ENCODE measurements at places on chromosomes 16 and 17.
A peak's percentile ranks its signal among the peaks of the same experiment; 100 is the strongest.

DNA sequence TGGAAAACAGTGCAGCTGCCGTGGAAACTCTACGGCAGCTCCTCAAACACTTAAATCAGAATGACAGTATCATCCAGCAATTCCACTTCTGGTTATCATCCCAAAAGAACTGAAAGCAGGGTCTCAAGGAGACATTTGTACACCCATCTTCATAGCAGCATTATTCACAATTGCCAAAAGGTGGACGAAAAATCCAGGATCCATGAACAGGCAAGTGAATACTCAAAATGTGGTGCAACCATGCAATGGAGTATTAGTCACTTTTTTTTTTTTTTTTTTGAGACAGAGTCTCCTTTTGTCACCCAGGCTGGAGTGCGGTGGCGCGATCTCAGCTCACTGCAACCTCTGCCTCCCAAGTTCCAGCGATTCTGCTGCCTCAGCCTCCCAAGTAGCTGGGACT, 10.6 kb upstream of the AATK start:
- no peak overlapping the region for H3K27ac ChIP-seq
- H3K27me3 ChIP-seq = no peaks in the 10 kb centered on the region
- peaks cover 1% of the 10 kb centered on the region for H3K36me3 ChIP-seq
- peaks cover 7% of the 10 kb centered on the region for H3K4me1 ChIP-seq
- no peak for DNase-seq

- peaks cover 18% of the 10 kb centered on the region for H3K4me1 ChIP-seq
- no peak overlapping the region for H3K27ac ChIP-seq
- no peaks in the 10 kb centered on the region for H3K36me3 ChIP-seq
- H3K27me3 ChIP-seq = peaks cover 9% of the 10 kb centered on the region
- H3K4me3 ChIP-seq = no peak overlapping the region
Observed at GRCh38 chr17:77248216-77249114, 107.7 kb downstream of the SEC14L1 start.

- no peaks in the 10 kb centered on the region for H3K27me3 ChIP-seq
- no peaks in the 10 kb centered on the region for H3K4me1 ChIP-seq
- DNase-seq = no peak
- H3K4me3 ChIP-seq = no peak overlapping the region
Observed at GRCh38 chr17:33494151-33494550, 201.1 kb upstream of the ASIC2 start.

GRCh38 chr17:19513897-19514488, 19.7 kb upstream of the SLC47A1 start:
- H3K4me3 ChIP-seq = peak overlapping the region; percentile 49
- peaks cover 17% of the 10 kb centered on the region for H3K4me1 ChIP-seq
- no peaks in the 10 kb centered on the region for H3K36me3 ChIP-seq
